Mucosa of gallbladder (tissue), 1 donor: ENCODE measurements at places on chromosomes 4 and X.

DNA sequence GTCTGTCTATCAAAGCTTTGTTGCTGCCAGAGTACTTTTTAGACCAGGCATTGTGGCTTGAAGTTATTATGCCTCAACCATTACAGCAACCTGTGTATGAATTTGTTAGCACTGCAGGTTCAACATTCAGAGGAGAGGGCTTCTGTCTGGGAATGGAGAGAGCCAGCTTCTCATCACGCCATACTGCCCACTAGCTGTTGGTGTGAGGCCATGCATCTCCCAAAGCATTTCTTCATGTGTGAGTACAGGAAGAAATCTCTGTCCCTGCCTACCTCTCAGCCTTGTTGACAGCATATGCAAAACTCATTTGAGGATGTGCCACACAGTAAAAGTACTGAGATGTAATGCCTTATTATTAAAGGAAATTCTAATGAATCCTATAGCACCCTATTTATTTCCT is 76.9 kb upstream of the PPARGC1A start:
- no peak for DNase-seq

GRCh38 chrX:110006821-110007375 is 4.0 kb downstream of the TMEM164 start:
- DNase-seq: no peak

DNA sequence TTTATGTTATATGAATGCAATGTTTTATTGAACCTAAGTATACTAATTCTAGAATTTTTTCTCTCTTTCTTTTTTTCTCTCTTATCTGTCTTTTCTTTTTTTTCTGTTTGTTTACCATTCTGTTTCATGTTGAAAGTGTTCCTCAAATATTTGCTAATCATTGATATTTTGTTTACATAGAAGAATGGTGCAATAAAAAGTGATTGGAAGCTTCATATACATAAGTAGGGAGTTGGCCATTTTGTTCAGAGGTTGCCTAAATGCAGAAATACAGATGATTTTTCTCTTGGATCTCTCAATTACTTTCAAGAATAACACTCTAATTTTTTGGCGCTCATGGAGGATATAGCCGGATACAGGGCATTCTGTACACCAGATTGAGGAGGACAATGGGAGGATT is 5.7 kb upstream of the SERTM2 start:
- DNase-seq: no peak

- no peak for DNase-seq
Observed at GRCh38 chr4:99062120-99062519, 26.5 kb downstream of the ADH5 start.

GRCh38 chrX:1493877-1494510 is 41.3 kb upstream of the ASMTL start:
- DNase-seq: no peak
